Anterior cingulate cortex (tissue), 58 donors: ENCODE measurements at places on chromosomes 16 and 17.

DNA sequence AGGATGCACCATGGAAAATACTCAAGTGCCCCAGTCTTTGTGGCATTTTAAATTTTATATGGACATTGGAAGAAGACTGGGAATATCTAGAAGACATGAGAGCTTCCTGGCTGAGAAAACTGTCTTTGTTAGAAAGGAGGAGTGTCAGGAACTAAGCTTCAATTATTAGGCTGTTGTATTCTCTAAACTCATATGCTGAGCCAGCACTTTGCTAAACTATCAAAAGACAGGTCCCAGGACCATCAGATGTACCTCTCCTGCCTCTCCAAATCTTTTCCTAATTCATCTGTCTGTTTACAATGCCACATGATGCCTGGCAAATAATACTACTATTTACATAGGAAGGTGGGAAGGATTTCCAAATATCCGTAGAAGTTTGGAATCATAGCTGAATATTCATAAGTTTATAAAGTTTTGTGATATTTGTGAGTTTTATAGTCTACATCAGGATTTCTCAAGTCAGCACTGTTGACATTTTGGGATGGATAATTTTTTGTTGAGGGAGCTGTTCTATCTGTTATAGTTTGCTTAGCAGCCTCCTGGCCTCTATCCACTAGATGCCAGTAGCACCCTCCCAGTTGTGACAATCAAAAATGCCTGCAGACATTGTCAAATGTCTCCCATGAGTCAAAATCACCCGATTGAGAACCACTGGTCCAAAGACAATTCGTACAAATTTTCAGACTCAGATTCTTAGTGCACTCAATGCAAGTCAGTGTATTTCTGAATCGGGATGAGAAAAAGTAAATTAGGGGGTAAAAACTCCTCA, 61.2 kb upstream of the NETO2 start:
- DNase-seq = peak; percentile 38

DNA sequence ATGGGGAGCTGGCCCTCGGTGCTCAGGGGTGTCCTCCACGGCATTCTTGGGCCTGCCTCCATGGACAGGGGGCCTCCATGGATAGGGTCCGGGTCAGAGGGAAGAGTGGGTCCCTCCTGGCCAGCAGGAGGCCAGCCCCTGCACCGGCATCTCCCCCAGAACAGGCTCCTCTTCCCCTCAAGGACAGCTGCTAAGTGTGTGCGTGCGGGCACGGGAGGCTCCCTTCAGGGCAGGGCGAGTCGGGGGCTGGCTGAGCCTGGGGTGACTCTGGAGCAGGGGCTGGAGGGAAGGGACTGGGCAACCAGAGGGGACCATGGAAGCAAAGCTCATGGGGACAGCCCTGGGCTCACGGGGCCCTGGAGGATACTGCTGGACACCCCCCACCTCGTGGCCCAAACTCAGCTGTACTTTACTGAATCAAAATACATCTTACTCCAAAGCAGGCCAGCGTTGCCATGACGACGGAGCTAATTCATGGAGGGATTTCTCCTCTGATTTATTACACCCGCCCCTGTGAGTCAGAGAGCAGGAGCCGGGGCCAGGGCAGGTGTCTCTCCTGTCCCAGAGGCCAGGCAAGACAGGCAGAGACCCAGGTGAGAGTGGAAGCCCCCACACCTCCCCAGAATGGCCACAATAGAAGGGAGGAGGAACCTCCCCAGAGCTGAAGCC, 2.1 kb downstream of the CASKIN1 start:
- no peak for DNase-seq

GRCh38 chr16:87284183-87284582, 33.0 kb downstream of the C16orf95 start:
- no peak for DNase-seq

DNA sequence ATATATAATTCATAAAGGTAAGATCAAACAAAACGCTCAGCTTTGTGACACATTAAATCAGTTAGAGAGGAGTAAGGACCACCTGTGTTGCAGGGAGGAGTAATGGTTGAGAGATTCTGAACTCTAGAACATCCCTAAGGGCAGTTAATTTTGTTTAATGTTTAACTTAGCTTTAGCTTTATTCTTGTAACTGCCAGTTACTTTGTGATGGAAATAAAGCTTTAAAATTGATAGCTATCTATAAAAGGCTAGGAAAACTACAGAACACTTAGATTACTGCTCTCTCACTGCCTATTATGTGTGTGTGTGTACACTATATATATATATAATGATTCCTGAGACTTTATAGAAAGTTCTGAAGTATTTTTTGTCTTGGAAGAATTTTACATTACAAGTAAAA, 37.8 kb downstream of the PTRH2 start:
- no peak for DNase-seq

GRCh38 chr16:66931665-66932064, 2.5 kb downstream of the CIAO2B start:
- no peak for DNase-seq

- no peak for DNase-seq
Observed at GRCh38 chr17:41103896-41104295, 1.3 kb upstream of the KRTAP4-9 start.

DNA sequence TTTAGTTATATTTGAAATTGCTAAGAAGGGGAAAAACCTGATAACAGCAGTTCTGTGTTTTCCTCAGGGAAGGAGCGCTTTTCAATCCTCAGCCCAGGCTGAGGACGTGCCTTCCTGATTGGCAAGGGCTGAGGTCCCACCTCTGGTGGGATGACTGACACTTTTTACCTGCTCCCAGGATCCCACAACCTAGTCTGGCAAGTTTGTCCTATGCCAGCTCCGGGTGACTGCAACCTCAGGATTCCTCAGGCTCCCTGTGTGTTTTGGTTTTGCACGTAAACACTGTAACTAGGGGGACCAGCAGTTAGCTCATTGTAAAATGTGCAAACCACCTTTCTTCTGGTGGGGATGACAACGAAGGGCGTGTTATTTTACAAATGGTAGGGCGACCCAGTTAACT, 7.5 kb downstream of the MARCHF10 start:
- no peak for DNase-seq

DNA sequence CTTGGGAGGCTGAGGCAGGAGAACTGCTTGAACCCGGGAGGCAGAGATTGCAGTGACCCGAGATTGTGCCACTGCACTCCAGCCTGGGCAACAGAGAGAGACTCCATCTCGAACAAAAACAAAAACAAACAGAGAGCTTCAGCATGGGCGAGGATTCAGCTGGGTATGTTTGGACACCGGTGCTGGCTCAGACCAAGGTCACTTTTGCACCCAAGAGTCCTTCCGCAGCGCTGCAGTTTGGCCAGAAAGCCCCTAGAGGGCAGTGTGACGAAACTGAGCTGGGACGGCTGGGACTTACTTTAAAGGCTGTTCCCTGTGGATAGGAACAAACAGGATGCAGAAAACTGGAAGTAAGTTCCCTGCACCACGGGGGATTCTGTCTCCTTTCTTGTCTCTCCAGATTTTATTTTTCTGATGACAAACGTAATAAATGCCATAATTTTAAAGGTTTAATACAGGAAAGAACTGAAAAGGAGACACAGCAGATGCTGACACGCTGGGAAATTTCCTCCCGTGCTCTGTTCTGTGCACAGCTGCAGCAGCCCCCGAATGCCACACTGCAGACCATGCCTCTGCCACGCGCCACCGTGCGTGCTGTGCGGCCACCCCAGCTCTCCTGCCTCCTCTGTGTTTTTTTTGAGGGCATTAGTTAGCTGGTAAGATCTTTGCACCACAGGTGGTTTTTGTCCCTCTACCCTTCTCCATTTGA, 25.2 kb upstream of the USP36 start:
- peak; percentile 82 for DNase-seq

DNA sequence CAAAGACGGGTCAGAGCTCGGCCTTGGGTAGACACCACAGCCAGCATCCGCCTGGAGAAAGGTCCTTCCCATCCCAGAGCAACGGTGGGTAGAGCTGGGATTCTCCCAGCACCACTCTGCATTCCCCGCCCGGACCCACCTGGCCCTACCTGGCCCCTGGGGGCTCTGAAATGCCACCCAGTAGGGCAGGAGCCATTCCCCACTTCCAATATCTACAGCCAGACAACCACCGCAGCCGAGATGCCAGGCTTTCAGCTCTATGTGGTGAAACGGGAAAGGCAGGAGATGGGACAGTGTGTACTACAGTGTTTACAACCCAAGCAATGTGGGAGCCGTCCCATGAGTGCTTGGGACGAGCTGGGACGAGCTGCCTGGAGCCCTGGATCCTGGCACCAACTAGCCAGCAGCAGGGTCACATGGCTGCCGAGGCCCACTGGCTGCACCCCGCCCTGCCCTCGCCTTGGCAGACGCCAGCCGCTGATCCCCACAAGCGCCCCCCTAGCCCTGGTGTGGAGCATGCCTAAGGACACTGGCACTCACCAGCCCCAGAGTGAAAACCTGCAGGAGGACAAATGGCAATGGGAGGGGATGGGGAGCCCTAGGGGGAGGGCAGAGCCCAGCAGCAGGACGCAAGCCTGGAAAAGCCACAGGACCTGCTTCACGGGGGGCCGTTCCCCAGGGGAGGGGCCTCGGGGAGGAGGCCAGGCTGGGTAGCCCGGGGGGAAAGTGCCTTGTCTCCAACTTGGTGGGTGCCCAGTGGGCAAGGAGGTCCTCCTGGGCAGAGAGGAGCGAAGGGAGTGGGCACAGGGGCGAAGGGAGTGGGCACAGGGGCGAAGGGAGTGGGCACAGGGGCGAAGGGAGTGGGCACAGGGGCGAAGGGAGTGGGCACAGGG, 13.5 kb downstream of the TMC6 start:
- DNase-seq = peak; percentile 67

DNA sequence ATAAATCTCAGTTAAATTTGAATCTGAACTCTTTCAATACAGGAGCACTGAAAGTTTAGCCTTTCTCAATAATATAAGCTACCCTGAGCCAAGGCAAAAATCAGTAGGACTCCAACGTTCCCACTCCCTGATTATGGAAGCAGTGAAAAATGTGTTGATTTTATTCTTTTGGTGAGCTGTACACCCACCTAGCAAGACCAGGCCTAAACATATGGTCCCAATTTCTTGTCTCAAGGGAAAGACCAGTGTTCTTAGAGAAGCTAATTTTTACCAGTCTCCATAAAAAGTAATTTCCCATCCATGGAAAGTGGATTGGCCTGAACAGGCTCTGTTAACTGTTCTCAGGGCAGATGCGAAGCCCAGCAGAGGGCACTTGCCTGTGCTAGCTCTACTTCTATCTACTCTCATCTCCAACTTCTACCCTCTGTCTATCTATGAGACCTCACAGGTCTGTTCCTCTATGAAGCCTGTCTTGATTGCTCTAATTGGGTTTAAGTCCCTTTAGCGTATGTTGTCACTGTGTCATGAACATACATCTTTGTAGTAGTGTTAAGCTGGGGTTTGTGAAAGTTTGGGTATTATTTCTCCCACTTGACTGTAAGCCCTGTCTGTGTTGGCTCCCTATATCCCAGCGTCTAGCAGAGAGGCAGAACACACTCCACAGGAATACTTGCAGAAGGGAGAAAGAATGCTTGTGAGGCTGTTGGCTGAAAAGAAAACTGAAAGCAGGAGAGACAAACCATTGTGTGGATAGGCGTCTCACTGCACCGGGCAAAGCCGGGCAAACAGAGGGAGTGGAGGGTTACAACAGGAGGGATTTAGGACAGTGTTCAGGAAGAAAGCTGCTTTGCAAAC, 167.1 kb upstream of the MAF start:
- peak; percentile 16 for DNase-seq

- no peak for DNase-seq
Observed at GRCh38 chr16:50238868-50239301, 27.5 kb upstream of the ADCY7 start.
